AG04450 (cell line): ENCODE measurements at places on chromosomes 7 and 10.

- no peak for DNase-seq
Measured at GRCh38 chr10:14382531-14382930, 51.8 kb upstream of the FRMD4A start.

DNA sequence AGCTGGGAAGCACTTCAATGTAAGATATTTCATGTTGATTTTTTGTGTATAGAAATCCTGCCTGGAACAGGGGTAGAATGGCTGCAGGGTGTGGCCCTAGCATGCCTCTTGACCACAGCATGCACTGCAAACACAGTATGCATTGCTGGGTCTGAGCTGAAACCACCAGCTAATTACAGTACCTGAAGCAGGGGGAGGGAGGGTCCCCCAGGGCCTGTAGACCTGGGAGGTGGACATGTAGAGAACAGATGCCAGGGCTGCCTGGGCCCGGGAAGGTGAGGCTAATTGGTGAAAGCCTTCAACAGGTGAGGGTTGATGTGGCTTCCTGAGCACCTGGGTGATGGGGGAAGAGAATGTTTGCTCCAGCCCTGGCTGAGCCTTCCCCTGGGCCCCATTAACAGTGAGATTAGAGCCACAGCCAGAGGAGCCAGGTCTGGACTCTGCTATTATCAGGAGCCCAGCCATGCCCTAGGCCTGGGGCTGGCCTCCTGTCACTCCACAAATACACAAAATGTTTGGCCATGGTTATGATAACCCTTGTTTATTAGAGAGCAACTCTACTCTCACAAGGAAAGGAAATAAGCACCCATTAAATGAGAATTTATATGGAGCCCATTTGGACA, 83.3 kb downstream of the PLXNA4 start:
- no peak for DNase-seq

- DNase-seq: no peak
Measured at GRCh38 chr7:70553364-70553763, 578.6 kb upstream of the GALNT17 start.

- DNase-seq: no peak
Measured at GRCh38 chr7:52030722-52031121, 714.1 kb upstream of the COBL start.

DNA sequence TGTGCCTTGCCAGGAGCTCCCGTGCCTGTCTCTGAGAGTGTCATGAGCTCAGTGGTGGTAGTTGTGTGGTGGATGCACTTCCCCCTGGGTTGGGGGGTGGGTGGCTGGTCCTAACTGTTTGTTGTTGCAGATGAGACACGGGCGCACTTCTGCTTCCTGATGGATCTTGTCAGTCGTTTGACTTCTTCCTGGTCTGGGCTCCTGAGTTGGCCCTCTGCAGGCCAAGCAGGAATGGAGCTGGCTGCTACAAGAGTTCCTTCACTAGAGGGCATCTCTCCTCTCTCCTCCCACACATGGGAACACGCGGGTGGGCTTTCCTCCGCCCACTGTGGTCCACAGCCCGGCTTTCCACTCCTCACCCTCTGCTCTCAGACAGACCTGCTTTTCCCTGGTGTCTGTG, 82.0 kb downstream of the BMS1 start:
- DNase-seq: no peak

DNA sequence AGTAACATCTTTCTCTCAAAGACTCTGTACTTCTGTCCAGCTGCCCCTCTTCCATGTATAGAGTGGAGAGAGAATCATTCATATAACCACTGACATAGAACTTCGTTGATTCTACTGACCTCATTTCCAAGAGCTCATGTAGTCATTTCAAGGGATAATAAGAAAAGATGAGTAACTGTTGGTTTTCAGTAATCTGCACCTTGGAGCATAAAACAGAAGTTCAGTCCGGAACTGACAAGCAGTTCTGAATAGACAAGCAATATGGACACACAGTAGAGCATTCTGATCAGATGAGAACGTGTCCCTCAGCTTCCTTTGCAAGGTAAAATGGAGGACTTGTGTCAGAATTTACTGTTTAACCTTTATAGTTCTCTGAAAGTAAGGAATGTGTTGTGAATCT, 847.1 kb downstream of the REEP3 start:
- DNase-seq: no peak

GRCh38 chr10:78301481-78301880, 267.8 kb downstream of the RPS24 start:
- no peak for DNase-seq

DNA sequence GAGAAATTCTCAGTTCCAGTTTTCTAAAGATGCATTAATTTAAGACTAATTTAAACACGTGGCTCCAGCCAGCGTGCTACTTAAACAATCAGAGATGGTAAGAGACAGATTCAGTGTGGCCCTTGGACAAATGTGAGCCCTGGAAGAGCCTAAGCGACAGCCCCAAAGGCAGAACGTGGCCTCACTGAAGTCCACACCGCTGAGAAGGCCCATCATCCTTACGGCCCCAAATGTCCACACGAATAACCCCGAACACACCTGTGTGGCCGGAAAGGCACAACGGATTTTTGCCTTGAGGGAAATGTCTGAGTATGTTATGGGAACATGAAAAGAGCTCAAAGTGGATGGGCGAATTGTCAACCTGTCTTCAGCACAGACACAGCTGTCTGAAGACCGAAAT, 3.2 kb downstream of the COX19 start:
- DNase-seq: no peak

DNA sequence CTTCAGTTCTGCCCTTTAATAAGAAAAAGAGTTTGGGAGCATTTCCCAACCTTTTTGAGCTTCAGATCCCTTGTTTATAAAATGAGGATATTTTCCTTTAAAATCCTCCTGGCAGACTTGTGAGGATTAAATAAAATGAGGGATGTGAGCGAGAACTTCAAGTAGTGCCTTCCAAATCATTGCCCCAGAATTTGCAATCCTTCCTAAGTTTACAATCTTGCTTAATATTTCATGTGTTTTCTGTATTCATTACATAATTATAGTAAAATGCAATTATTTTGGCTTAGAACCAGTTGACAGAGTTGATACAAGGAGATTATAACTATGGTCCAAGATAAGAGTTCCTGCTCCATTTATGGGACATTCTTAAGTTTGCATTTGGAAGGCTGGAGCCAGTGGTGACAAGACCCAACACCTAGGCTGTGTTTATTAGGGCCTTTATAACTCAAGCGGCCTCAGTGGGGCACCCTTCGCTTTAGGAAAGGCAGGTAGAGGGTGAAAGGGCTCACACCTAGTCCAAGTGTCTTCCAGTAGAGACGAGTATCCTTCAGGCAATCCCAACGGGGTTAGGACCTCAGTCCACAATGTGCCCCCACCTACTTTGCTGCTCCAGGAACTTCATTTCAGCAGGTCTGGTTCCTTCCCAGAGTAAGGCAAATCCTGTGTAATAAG, 317.5 kb downstream of the WDR11 start:
- no peak for DNase-seq

GRCh38 chr7:141847996-141848395, 6.7 kb upstream of the PRSS37 start:
- DNase-seq: no peak

- DNase-seq: no peak
Measured at GRCh38 chr7:1025743-1026581, 18.4 kb upstream of the GPR146 start.

DNA sequence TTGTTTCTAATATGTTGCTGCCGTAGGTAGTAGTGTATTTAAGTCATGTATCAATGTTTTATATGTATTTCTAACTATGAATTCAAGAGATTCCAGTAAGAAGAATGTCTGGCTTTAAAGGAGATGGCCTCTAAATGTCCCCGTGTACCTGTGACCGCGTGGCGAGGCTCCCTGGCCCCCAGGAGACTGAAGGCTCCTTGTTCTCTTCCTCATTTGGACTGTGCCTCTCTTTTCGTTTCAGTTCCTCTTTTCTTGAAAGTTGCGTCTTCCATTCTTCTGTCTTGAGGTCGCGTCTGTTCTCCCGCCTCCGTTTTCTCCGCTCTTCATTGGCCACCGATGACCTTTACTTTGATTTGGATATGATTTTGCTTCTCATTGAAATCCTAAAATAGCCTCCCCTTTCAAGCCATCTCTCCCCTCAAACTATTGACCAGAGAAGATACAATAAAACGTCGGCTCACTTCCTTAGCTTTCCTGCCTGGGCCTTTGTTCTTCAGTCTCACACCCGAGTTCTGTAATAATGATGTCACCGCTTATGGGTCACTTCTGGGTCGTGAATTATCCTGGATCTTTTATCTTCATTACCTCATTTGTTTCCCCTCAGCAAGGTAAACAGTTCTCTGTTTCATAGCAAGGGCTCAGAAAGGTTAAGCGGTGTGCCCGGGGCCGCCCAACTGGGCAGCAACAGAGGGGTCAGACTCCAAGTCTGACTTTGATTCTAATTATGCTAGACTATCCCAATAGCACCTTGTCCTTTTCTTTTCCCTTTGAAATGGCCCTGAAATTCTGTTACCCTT, 28.7 kb downstream of the WIPI2 start:
- DNase-seq: no peak

GRCh38 chr7:158106272-158106671, 481.4 kb downstream of the PTPRN2 start:
- DNase-seq: no peak

GRCh38 chr10:4651404-4652037, 174.5 kb upstream of the AKR1E2 start:
- no peak for DNase-seq

DNA sequence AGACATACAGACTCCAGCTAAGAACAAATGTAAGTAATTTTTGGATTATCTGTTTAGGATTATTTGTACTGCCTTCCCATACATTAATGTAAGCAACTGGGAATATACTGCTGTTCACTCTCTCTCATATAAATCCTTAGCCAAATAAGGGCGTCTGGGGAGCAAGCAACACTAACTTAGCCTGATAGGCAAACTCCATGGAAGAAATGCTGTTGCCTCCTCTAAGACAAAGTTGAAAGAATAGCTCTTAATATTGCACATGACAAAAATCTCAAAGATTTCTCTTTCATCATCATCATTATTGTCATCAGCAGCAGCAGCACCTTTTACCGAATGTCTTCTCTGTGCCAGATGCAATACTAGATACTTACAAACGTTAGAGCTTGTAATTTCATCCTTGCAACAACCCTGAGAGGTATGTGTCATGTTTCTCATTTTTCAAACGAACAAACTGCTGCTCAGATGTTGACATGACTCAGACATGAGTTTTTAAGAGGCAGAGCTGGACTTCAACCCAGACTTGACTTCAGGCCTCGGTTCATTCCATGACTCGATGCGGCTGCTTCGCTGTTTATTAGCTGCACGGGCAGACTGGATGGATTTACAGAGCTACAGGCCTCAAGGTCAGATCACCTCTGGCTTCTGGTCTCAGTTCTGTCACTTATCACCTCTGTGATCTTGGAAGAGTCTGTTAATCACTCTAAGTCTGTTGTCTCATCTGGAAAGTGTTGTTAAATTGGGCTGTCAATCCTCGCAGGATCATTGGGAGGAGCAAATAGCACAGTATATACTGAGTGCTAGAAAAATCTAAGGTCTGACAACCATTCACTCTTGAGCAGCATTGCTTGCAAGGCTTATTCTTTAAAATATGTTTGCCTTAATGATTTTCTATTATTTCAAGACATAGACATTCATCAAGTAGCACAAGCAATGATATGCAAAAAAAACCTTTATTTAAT, 126.3 kb upstream of the CELF2 start:
- peak; percentile 72 for DNase-seq

DNA sequence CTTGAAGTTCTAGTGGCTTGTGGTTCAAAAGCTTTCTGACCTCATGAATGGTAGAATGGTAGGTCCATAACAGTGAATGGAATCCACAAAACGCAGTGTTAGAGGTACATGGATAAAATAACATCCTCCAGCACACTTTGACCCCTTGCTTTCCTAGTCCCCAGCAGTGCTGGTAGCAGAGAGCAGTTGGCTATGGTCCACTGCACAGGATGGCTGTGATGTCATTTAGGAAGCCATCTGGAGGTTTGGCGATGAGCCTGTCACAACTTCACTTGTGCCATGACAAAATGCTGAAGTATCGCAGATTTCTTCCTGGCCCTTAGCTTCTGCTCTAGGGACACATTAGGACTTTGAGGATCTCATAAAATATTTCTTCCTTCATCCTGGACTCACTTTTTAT, 300.0 kb upstream of the FZD8 start:
- no peak for DNase-seq

DNA sequence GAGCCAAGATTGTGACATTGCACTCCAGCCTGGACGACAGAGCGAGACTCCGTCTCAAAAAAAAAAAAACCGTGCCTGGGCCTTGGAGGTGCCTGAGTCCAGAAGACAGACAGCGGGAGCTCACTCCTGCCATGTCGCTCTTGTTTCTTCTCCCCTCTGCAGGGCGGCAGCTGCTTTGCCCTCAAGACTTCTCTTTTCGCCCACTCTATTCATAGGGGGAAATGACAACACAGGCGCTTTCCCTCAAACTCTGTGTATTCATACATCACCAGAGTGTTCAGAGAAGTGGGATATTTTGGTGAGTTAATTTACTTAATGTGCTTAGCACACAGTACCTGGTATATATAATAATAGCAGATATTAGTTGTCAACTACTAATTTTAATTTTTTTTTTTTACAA, 44.5 kb downstream of the FOXK1 start:
- DNase-seq: no peak

GRCh38 chr7:50807026-50807730, 24.5 kb upstream of the GRB10 start:
- DNase-seq: no peak

- DNase-seq: peak; percentile 0
Measured at GRCh38 chr10:100100651-100101184, 19.0 kb upstream of the CPN1 start.

DNA sequence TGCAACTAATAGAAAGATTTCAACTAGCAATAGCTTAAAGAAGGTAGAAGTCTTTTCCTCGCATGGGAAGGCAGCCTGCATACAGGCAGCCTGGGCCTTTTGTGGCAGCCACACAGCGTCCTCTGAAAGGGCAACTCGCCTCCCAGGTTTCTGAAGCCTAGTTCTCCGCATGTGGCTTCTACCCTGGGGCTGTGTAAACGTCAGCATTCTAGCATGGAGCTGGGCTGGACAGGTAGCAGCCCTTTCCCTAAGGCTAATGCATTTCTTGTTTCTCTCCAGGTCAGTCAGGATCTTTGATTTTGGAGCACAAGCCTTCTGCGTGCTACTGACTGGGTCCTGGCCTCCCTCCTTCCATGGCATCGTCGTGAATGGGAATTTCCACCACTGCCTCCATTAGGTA, 23.8 kb upstream of the SEC61G start:
- DNase-seq: no peak

DNA sequence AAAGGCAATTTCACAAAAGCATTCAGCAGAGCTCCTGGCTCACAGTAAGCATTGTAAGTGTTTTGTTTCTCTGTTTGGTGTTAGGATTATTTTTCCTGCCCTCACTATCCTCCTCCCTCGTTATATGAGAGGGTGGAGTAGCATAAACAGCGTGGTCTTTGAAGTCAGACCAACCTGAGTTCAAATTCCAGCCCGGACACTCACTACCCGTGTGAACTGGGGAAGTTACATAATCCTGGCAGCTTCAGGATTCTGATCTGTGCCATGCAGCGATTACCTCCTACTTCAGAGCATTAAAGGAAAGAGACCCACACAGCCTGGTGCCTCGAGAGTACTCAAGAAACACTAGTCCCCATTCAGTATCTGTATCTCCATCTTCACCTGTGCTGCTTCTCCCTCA, 386.5 kb downstream of the INHBA start:
- DNase-seq: no peak

- DNase-seq: no peak
Measured at GRCh38 chr10:47276071-47276470, 23.9 kb upstream of the GDF10 start.
